Activated CD4-positive, alpha-beta T cell treated with anti-CD3 and anti-CD28 coated beads, Interleukin-2, amount 50 U/mL, for 24 hours (primary cell): ENCODE measurements at places on chromosomes 16 and 17.

DNA sequence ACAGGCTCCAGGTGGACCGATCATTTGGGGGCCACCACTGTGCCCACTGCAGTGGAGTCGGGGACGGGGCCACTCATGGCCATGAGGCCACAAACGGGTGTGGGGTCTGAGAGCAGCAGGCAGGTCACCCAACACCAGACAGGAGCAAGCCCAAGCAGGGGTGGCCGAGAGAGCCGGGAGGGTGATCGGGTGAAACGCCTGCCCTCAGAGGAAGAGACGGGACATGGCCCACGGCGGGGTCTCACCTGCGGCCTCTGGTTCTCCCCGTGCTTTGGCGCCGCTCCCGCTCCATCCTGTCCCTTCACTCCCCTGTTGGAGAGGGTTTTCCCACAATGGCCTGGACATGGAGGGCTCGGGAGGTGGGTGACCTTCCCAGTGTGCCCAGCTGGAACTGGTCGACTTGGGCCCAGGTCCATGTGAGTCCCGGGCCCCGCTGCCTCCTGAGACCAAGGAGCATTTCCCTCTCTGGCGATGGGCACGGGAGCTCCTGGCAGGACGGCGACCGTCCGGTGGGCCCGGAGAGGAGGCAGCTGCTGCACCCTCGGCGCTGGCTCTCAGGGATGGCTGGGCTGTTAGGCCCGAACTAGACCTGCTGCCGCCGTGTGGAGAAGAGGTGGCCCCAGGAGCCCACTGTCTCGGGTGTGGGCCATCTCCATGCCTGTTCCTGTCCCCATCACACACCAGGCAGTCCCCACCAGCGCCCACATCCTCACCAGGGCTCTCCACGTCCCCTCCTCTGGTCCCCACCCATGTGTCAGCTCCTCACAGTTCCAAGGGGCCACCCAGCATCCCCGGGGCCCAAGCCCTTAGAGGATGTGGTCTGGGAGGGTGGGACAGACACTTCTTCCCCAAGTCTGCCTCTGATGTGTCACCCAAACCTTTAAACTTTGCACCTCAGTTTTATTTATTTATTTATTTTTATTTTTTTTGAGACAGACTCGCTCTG lies 13.4 kb upstream of the BAHCC1 start:
- no peak for DNase-seq

- no peak for DNase-seq
Observed at GRCh38 chr17:78654325-78654724, 77.1 kb upstream of the DNAH17 start.

DNA sequence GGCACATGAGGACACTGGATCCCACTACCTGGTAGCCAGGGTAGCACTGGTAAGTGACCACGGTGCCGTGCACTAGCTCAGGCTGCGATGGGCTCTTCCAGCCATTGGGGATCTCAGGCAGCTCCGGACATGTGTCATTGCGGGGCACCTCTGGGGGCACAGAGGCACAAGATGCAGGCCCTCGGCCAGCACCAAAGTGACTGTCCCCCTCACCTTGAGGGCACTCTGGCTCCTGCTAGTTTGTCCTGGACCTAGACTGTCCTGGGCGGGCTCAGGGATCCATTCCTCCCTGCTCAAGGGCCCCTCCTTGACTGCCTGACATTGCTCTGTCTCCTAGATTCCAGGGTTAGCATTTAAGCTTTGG lies 6.7 kb upstream of the PHF12 start:
- DNase-seq = no peak

DNA sequence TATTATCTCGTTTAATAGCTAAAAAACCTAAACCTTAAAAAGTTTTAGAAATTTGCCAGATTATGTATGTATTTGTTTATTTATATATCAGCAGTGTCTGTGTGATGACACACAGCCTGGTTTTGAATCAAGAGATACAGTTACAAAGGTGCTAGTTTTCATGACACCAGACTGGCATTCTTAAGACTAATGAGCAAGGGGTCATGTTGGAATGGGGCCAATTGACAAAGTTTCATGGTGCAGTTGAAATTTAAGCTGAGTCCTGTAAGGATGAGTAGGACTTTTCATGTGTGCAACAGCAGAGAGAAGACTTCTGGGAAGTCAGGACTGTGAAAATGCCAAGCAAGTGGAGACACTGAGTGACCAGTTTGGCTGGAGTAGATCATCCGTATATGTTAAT lies 3.2 kb upstream of the KRT10 start:
- DNase-seq = no peak

GRCh38 chr16:63516394-63516793 lies 1480.2 kb upstream of the CDH8 start:
- DNase-seq = no peak

GRCh38 chr16:77690416-77690815 lies 31.9 kb upstream of the NUDT7 start:
- DNase-seq = no peak

GRCh38 chr16:89436366-89436765 lies 54.0 kb downstream of the ANKRD11 start:
- DNase-seq = no peak

DNA sequence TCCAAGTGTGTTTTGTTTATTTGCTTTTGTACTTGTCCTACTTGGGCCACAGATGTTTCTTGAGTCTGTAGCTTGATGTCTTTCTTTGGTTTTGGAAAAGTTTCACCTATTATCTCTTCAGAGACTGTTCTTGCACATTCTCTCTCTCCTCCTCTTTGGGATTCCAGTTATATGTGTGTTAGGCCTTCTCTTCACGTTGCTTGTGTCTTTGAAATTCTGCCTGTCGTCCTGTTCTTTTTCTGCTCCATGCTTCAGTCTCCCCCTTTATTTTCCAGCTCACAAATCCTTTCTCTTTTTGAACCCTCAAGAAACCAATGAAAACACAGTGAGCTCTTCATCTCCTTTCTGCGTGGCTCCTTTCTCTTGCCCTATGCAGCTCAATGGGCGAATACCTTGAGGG lies 7.9 kb downstream of the VPS35L start:
- no peak for DNase-seq

- no peak for DNase-seq
Observed at GRCh38 chr17:60089096-60089806, 10.5 kb upstream of the HEATR6 start.

- peak; percentile 87 for DNase-seq
Observed at GRCh38 chr16:30628628-30629540, 18.7 kb upstream of the ZNF689 start.

DNA sequence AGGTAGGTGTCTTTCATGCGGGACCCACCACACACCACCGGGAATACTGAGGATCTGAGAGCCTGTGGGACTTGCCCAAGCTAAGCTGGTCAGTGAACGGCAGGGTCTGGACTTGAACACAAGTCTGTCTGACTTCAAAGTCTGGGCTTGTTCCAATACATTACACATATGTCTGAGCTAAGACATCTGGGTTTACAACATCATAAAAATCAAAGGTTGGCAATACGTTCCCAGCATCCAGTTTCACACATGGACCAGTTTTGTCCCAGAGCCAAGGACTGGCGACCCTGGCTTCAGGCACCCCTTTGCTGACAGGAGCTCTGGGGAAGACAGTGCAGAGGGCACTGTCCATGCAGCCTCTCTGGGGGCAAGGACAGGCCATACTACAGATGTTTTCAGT lies 27.9 kb upstream of the AXIN2 start:
- DNase-seq = no peak

DNA sequence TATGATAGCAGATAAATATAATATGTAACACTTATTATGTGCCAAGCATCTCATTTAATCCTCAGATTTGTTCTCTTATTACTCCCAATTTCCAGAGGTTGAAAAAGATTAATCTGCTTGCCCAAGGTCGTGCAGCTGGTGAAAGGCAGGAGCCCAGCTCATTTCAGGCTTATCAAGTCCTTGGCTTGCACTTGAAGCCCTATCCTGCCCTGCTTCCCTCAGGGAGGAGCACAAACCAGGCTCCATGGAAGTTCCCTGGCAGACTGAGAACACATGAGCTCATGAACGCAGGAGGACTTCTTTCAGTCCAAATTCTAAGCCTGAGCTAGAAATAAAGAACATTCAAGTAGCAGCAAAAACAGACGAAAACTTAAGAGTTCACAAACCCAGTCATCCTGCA lies 74.8 kb downstream of the USP31 start:
- no peak for DNase-seq

- DNase-seq = no peak
Observed at GRCh38 chr17:74442670-74443515, 11.0 kb downstream of the GPRC5C start.

- no peak for DNase-seq
Observed at GRCh38 chr17:75144816-75145512, 9.3 kb downstream of the JPT1 start.
